ENCODE measurements at places on chromosomes 2 and 18.

GRCh38 chr2:109164739-109165221, 35.8 kb downstream of the SH3RF3 start:
- DNase-seq: peak; percentile 81

DNA sequence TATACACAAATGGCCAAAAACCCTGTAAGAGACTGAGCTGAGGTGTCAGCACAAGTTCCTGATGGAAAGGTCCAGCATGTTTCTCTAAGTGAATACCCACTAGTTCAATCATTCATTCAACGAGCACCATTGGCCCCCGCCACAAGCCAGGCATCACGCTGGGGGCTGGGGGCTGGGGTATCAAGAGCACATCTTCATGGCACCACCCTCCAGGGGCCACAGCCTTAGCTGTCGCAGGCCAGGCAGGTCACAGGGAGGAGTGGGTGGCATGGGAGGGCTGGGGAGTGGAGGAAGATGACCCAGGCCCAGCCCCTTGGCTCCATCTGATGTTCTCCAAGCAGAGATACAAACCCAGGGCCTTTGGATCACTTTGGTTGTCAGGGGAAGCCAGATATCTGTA, 97.9 kb downstream of the ACKR3 start:
- no peak for DNase-seq

- DNase-seq: no peak
These were observed 83.9 kb downstream of the RPE start for GRCh38 chr2:210086292-210086691.

DNA sequence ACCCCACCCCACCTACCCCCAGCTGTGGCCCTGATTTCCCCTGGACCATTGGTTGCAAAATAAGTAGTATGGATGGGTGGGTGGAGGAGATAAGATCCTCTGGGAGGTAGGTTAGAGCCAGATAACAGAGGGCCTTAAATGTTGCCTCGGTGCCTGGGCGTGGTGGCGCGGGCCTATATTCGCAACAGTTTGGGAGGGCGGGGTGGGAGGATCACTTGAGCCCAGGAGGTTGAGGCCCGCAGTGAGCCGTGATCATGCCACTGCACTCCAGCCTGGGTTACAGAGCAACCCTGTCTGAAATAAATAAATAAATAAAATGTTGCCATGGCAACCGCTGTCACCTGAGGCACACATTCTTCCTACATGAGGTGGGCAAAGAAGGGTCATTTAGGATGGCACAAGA, 103.3 kb upstream of the GATA6 start:
- DNase-seq: no peak

- DNase-seq: no peak
These were observed 52.7 kb downstream of the ATOH8 start for GRCh38 chr2:85806358-85807118.

DNA sequence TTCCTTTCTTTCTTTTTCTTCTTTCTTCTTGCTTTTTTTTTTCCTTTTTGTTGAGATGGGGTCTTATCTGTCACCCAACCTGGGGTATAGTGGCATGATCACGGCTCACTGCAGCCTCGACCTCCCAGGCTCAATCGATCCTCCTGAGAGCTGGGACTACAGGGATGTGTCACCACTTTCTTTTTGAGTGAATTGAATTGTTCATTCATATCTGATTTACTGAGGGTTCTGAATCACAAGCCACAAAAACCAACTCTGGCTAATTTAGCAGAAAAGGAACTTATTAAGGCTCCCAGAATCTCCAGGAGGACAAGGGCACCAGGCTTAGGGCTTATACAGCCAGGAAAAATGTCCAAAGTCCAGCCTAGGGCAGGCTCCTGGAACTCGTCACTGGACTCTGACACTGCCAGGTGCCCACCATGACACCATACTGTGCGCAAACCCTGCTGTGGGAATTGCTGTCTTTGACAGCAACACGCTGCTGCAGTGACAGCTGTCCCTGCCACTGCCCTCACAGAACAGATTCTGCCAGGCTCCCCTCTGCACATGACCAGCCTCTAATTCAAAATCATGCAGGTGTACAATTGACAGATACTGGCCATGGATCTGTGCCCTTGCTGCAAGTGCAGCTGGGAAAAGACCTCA, 42.9 kb upstream of the EML6 start:
- DNase-seq: no peak

DNA sequence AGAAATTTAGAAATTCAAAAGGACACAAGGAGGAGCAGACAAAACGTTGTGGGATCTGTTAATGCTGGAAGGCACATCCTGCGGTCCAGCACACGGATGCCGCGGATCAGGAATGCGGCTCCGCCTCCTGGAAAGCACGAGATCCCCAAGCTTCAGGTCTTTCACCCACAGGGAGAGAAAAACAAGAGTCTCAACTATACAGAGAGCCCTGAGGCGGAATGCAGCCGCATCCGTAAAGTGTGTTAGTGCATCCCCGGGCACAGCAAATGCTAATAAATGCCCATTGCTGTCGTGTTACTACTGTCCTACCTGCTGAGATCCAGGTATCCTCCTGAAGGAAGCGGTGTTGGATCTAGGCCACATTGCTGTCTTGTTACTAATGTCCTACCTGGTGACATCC, 303.9 kb downstream of the EIPR1 start:
- no peak for DNase-seq

DNA sequence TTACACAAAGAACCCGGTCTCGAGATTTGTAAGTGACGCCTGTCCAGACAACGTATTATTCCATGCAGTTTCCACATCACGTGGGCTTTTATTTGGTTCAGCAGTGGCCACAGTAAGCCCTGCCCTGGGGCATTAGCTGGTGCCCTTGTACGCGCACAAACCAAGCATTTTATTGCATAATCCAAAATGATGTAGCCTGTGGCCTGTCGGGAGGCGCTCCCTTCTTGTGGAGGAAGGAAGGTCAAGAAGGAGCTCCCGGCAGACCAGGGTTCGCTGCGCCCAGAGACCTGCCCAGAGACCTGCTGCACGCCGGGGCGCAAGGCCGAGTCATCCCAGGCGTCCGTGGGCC, 179.6 kb upstream of the ALKAL2 start:
- DNase-seq: no peak

GRCh38 chr2:160429248-160430000, 64.2 kb downstream of the RBMS1 start:
- no peak for DNase-seq

- no peak for DNase-seq
These were observed 4.0 kb upstream of the INHBB start for GRCh38 chr2:120341977-120342376.

DNA sequence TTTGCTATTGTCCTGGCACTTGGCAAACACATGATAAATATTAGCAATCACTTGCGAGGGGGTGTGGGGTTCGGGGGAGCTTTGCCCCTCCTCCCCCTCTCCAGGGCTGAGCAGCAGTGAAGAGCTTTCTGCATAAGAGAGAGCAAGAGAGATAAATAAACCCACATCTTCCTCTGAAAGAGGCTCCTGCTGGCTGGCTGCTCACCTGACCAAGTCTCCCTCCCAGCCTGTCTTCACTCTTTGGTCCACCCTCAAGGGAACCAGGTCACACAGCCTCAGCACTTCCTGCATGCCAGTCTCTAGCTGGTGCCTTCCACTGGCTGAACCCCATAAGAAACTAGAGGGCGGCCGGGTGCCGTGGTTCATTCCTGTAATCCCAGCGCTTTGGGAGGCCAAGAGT, 18.5 kb upstream of the YWHAQ start:
- no peak for DNase-seq

DNA sequence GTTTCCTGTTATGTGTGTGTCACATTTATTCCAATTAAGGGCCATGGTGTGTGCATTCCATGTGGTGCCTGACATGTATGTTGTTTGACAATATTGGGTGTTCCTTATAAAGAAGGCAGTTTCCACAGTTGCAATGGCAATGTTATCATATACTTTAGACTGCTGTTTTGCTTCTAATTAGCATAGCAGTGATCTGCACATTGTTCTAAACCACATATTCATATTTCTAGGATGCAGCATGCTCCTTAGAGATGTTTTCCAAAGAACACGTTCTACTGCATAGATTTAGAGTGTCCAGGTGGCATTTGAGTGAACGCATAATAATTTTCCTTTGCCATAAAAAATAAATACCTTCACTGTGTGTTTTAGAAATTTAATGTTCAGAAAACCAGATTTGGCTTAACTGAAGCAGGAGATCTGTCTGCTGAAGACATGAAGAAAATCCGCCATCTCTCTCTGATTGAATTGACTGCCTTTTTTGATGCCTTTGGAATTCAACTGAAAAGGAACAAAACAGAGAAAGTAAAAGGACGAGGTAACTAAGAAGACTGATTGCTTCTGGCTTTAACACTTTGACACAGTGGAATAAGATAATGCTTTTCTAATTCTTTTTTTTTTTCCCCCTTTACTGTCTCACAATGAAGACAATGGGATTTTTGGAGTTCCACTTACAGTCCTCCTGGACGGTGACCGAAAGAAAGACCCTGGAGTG, 143.7 kb downstream of the ARHGAP28 start:
- no peak for DNase-seq

- DNase-seq: no peak
These were observed 158.9 kb upstream of the HNRNPA3 start for GRCh38 chr2:177053716-177054115.

DNA sequence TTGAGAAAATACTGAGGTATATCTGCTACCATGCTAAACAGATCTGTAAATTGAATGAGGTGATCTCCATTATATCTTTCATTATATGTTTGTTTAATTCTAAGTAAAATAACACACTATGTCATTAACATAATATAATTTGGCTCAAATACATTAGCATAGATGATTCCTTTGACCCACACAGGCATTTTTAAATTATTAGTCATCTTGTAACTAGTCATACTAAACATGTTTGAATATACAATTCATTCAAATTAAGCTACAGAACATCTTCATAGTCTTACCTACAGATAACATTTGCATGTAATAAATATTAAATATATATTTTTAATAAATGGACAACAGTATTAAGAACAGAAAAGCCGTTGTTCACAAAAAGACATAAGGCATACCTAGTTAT, 52.7 kb upstream of the KYNU start:
- no peak for DNase-seq

DNA sequence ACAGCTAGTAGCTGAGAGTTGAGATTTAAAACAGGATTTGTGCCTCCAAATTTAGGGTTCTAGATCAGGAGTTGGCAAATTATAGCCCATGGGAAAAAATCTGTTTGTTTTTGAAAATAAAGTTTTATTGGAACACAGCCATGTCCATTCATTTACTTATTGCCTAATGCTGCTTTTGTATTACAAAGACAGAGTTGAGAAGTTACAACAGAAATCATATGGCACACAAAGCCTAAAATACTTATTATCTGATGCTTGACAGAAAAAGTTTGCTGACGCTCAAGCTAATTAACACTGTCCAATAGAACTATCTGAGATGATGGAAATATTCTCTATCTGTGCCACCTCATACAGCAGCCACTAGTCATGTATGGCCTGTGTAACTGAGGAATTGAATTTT, 229.1 kb upstream of the RASGRP3 start:
- DNase-seq: no peak

DNA sequence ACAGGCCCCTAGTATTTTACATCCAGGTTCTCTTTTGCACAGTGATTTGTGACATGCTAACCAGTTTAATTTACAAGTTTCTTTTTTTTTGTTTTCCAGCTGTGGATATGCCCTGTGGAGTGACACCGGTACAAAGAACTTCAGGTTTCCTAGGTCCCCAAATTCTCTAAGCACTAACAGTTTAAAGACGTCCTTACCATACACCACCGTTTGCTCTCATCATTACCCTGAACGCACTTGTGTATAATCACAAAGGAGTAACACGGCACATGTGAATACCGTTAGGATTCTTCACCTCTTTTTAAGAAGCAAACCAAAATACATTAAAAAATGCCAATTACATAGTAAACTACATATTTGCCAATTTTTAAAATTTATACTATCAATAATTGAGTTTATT, 853 bp downstream of the LANCL1 start:
- no peak for DNase-seq

GRCh38 chr2:113075030-113075429, 7.3 kb downstream of the IL1F10 start:
- DNase-seq: no peak

GRCh38 chr2:205892665-205893259, 193.2 kb downstream of the INO80D start:
- DNase-seq: no peak

- peak; percentile 47 for DNase-seq
These were observed 99.1 kb downstream of the ALPK2 start for GRCh38 chr18:58529714-58530354.

- DNase-seq: peak; percentile 88
These were observed 44.8 kb downstream of the ADCY3 start for GRCh38 chr2:24875272-24875671.

GRCh38 chr2:232501794-232502390, 14.3 kb upstream of the ECEL1 start:
- DNase-seq: no peak

DNA sequence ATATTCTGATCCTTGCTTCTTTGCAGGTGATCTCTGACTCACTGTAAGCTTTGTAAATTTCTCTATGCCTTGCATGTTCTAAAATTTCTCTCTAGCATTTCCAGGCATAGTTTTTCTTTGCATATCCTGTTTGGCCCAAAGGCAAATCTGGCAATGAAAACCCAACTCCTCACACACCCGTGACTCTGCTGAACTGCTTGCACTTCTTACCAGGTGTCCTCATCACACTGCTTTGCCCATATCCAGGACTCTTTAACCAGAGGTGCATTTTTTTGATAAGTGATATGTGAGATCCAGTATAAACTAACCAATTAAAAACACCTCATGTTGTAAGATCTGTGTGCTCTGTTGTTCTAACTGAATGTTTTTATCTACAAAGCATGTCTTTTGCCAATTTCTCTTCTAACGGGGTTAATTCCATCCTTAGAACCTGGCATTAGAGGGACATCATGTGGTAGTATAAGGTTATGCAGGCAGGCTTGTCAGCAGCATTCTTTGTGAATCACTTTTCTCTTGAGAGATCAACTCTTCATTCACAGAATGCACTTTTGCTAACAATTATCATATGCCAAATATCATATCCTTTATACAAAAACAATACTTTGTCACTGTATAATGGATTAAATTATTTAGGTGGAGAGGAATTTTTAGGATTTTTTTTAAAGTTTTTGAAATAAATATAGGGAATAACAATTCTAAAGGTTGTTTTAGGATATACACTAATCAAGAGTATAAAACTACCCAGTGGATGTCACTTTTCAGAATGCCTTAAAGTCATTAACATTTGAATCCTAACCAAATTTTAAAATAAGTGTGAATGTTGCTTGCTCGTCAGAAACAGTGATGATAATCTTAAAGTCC, 20.8 kb upstream of the TMX3 start:
- no peak for DNase-seq

GRCh38 chr2:215020283-215020682, 118.1 kb downstream of the ABCA12 start:
- no peak for DNase-seq

DNA sequence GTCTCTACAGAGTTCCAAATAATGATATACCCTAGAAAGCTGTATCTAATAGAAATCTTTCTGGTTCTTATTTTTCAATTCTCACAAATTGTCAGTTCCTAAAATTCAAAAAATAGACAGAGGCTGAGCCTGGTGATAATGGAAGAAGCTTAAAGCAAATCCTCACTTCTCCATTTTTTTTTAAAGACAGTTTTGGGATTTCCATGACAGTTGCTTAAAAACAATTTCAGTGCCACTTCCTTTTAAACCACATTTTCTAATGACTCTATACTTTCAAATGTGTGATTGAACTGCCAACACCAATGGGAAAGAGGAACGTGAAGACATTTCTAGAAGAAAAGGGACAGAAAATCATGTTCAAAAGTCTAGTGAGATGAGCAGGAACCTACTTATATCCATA, 4.0 kb downstream of the GKN2 start:
- no peak for DNase-seq
